Aorta (tissue), 5 donors: ENCODE measurements at places on chromosomes 1 and 21.
A peak's percentile ranks its signal among the peaks of the same experiment; 100 is the strongest.

DNA sequence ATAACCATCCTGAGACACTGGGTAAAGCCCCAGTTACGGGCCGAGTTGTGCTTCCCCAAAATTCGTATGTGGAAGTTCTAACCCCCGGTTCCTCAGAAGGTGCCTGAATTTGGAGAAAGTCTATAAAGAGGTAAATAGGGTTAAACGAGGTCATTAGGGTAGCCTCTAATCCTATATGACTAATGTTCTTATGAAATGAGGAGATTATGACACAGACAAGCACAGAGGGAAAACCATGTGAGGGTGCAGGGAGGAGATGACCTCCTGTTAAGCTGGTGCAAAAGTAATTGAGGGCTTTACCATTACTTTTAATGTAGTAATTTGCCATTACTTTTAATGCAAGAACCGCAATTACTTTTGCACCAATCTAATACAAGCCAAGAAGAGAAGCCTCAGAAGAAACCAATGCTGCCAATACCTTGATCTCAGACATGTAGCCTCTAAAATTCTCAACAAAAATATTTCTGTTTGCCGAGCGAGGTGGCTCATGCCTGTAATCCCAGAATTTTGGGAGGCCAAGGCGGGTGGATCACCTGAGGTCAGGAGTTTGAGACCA is 260.8 kb downstream of the GPATCH2 start:
- DNase-seq: no peak

GRCh38 chr1:87226341-87226760 is 102.3 kb upstream of the LMO4 start:
- peak; percentile 92 for DNase-seq

GRCh38 chr1:184664661-184665060 is 90.0 kb downstream of the EDEM3 start:
- DNase-seq: peak; percentile 75

- DNase-seq: no peak
Measured at GRCh38 chr1:181601186-181601950, 118.1 kb downstream of the CACNA1E start.

GRCh38 chr1:7675431-7676273 is 95.4 kb upstream of the VAMP3 start:
- DNase-seq: peak; percentile 40

GRCh38 chr1:208857465-208857864 is 613.3 kb upstream of the PLXNA2 start:
- DNase-seq: no peak
